ENCODE measurements at places on chromosomes 4 and X.

DNA sequence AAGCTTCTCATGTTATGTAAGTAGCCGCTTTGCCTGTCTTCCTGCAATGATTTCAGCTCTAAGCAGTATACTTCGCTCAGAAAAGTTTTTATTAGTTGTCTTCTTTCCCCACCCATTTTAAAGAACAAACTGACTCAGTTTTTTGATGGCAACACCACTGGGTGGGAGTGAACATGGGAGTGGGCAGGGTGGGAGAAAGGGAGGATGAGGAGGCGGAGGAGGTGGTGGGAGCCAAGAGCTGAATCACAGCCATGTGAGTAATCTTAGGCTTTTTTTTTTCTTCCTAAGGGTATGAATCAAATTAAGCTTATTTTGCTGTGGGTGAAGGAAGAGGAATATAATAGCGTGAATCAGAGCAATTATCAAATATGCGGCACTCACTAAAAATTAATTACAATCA is 574.3 kb upstream of the DIPK2B start:
- DNase-seq, result peak; percentile 89

GRCh38 chr4:78099058-78099457 is 41.9 kb downstream of the FRAS1 start:
- DNase-seq, result no peak

DNA sequence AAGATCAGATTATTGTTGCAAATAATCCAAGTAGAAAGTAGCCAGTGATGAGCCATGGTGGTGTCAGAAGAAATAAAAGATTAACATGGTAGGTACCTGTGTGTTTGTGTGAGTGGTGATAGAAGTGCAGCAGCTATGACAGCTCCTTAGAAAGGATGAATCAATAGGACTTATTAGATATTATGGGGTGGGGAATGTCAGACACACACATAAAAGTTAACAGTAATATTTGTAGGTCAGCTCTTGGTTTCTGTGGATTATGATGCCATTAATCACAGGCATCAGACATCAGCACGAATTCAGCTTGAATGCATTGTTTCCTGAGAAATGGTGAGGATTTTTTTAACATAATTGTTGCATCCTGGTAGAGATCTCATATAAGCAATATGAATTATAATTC is 695.7 kb downstream of the CENPC start:
- no peak for DNase-seq

DNA sequence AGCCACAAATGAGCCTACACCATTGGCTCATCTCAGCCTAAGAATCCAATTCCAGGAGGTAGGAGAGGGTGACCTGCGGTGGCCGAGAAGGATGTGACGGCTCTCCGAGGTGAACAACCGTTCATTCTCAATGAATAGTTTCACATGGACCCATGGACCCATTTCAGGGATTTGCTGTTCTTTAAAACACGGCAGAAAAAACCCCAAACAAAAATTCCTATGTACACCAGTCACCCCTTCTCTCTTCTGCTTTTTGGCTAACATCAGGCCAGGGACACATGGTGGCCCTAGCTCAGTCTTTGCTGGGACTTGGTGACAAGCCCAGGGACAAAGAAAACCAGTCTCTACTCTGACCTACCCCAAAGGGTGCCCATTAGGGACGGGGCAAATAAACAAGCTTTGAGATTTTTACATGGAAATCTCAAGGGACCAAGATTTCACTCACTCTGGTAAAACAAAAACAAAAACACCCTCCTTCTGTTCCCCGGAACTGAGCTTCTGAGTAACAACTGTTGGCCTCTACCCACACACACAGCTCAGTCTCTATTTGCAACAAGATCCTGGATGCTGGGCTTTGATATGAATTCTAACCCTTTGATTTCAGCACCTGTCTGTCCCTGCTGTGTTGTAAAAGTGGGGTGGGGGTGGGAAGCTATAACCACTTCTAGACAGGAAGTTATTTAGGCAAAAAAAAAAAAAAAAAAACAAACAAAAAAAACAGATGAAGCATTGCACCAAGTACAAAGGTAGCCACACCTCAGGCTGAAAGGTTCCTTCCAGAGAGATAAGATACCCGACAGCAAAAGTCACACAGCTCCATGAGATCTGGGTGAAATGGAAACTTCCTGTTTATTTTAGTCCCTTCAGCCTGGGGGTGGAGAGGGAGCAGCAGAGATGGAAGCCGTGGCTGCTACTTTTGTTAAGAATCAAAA is 49.0 kb downstream of the DDX3X start:
- DNase-seq, result no peak

DNA sequence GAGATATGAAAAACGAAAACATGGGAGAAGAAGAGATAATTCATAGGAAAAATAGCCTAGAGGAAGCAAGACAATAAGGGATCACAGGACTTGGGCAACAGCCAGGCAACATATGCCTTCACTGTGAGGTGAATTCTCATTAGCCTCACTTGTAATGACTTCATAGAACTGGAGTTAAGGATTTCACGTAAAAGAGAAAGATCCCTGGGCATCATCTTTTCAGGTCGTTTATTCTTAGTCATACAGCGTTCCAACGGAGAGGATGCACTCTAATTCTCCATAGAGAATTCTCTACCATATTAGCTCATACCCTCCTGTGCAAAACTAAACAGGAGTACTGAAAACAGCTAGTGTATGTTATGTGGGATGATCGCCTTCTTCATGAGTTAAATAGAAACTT is 1.4 kb downstream of the PRKG2 start:
- DNase-seq, result no peak

- no peak for DNase-seq
These were observed 337.7 kb upstream of the FAM241A start for GRCh38 chr4:111807576-111807975.

- DNase-seq, result no peak
These were observed 108.8 kb downstream of the MAGEC2 start for GRCh38 chrX:142096253-142096652.

DNA sequence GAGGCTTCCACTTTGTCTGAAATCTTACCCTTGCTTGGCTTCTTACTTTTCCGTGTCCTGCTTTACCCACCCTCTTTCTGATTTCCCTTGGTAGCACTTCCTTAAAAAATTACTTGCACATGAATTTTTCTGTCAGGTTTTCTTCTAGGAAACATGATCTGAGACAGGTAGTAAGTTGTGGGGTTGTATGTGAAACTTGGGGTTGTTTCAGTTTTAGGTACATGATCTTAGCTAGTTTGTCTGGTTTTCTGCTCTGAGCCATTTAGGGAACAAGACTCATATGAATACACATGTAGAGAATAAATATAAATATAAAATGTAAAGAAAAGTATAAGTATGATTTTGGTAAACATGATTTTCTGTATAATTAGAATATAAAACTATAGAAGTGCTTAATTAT is 17.4 kb upstream of the ARMCX2 start:
- DNase-seq, result no peak

GRCh38 chr4:7761720-7762119 is 177.9 kb downstream of the AFAP1 start:
- DNase-seq, result peak; percentile 26

DNA sequence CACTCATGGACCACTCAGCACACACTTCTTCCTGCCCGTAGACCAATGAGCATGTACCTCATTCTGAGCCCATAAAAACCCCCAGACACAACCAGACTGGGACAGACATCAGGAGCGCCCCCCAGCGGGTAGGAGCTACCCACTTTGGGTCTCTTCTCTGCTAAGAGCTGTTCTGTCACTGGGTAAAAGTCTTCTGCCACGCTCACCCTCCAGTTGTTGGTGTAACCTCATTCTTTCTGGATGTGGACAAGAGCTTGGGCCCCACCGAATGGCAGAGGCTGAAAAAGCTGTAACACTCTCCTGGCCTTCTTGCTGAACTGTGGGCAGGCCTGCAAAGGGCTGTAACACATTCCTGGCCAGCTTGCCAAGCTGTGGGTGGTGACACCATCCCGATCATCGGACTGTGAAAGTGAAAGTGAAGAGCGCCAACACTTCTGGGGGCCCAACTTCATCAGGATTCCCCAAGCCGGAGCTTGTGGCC is 137.6 kb downstream of the TECRL start:
- no peak for DNase-seq

DNA sequence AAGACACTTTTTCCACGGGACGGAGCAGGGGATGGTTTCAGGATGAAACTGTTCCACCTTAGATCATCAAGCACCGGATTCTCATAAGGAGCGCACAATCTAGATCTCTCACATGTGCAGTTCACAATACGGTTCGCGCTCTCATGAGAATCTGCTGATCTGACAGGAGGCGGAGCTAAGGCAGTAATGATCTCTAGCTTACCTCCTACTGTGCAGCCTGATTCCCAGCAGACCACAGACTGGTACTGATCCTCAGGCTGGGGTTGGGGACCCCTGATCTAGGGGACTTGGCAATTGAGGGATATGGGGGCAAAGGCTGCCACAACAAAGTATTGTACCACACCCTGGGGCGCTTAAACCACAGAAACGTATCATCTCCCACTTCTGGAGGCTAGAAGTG is 25.7 kb downstream of the ZNF185 start:
- no peak for DNase-seq

- peak; percentile 44 for DNase-seq
These were observed 5.8 kb downstream of the CPE start for GRCh38 chr4:165384598-165384997.

GRCh38 chrX:16772460-16772859 is 13.8 kb upstream of the TXLNG start:
- DNase-seq, result no peak

DNA sequence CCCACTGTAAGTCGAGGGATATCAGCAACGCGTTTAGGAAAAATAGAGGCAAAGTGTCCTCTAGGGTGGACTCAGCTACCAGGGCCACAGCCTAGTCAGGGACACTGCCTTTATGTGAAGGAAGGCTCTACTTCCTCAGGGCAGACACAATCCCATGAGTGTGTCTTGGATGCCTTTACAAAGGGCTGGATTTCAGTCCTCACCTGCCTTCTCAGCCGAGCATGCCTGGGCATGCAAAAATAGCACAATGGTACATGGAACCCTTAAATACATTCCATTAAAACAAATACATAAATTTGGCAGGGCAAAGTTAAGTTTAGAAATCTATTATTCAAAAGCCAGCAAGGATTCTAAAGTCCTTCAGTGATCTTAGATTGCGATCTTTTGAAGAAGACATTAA is 51.1 kb downstream of the DMD start:
- DNase-seq, result peak; percentile 67

DNA sequence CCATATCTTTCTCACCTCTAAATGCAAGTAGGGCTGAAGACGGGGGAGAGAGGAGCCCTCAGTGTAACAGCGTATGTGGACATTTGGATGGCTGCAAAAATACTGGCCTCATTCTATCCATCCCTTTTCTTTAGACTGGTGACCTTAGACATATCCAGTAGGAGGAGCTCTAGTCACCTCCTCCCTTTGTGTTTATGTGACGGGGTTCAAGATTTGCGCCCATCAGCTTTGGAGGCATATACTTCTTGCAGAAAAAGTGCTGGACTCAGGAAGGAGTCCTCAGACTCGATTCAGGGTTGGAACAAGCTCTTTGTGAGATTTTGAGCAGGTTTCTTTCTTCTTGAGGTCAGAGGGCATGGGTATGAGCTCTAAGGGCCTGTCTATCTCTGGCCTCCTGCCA is 86.2 kb downstream of the MAMLD1 start:
- no peak for DNase-seq

DNA sequence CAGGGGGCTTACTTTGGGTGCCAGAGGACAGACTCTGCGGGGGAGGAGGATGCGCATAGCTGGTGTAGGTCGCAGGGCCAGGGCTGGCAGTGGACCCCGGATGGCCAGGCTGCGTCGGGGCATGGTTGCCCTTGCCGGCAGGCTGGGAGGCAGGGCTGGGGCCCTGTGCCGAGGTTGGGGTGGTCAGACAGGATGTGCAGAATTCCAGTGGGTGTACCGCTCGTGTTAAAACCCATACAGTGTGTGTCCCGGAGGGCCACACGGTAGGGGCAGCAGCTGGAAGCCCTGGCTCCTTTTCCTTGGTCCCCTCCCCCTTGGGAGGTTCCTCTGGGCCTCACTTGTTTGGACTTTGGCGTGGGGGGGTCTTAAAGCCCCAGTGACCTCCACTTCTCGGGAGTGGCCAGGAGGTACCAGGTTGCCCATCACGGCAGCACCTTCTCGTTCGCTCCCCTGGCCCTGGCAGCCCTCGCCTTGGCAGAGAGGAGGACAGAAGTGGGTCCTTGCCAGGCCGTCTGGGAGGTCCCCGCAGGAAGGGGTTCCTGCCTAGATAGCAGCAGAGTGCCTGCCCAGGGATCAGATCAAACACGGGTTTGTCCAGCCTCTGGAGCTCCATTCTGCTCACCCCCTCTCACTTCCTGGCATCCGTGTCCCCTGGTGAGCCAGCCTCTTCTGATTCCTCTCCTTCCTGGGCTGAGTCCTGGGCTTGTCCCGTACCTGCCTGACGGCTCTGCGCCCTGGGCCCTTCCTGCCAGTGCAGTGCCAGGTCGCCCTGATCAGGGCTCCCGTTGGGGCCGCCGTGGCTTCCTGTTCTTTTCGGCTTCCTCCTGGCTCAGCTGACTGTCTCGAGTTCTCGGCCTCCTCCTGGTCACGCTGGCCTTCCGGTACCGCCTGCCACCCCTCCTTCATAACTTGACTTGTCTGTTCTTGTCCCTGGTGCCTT is 56.7 kb upstream of the HGFAC start:
- peak; percentile 84 for DNase-seq

DNA sequence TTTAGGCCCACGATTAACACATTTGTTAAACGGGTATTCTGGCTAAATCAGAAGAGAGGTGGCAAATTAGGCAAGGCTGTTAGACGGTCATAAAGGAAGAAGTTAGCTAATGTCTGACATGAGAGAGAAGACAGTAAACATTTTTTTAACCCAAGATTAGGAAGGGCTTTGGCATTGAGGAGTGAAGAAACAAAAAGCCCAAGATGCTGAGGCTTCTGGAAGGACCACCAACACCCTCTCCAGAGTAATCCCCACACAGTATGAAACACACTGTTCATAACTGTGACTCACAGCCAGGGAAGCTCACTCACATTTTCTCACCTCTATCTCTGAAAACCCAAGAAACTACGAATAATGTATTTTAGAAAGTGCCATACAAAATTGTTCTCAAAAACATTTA is 127.6 kb downstream of the AMELX start:
- no peak for DNase-seq

- no peak for DNase-seq
These were observed 64.8 kb downstream of the PLS3 start for GRCh38 chrX:115625572-115626301.

DNA sequence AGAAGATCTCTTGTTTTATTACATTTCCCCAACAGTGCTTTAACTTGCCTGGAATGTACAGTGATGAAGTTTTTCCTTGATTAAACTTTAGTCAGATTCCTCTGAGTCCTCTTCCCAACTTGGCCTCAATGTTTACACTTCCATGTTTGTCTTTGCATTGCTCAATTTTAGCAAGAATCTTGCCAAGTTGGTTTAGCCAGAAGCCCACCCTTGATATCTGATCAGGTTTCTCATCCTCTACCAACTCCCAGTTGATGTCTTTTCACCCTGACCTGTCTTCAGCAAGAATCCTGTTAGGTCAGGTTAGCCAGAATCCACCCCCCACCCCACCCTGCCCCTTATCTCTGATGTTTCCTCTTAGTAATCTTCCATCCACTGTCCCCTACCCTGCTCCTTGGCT is 120.9 kb downstream of the MBNL3 start:
- DNase-seq, result peak; percentile 33

Data from bronchial epithelial cell (primary cell).